ENCODE measurements at places on chromosomes 1 and 21.

- H3K4me1 ChIP-seq = peaks cover under 1% of the 10 kb centered on the region
- peaks cover 7% of the 10 kb centered on the region for H3K36me3 ChIP-seq
- no peak overlapping the region for H3K4me3 ChIP-seq
- no peak overlapping the region for H3K27ac ChIP-seq
Measured at GRCh38 chr1:236257216-236257615, 24.5 kb downstream of the ERO1B start.

- no peak overlapping the region for H3K27ac ChIP-seq
- peaks cover 20% of the 10 kb centered on the region for H3K4me1 ChIP-seq
- H3K4me3 ChIP-seq = no peak overlapping the region
- no peak for DNase-seq
- no peaks in the 10 kb centered on the region for H3K36me3 ChIP-seq
- H3K27me3 ChIP-seq = no peaks in the 10 kb centered on the region
Measured at GRCh38 chr1:184370850-184371249, 16.0 kb upstream of the C1orf21 start.

DNA sequence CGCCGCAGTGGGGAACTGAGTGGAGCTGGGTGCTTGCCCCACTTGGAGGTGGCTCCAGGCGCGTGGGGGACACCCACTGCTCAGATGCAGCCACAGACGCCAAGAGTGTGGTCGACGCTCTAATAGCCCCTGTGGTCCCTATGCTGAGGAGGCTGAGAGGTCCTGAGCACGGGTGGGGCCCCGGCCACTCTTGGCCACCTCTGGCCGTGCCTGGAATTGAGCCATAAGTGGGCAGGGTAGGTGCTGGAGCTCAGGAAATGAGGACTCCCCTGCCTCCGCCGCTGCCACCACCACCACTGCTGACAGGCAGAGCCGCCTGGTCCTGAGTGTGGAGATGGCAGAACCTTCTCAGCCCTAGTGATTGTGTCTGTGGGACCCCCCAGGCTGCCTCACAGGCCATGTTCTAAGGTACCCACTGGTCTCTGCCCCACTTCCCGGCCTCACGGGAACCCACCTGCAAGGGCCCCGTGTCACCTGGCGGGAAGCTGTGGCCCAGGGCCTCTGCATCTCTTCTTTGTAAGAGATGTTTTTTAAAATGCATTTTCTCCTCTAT lies 34.6 kb upstream of the DIP2A start:
- no peaks in the 10 kb centered on the region for H3K27me3 ChIP-seq
- H3K36me3 ChIP-seq = peaks cover 97% of the 10 kb centered on the region
- H3K27ac ChIP-seq = peak overlapping the region; percentile 59
- no peak overlapping the region for H3K4me3 ChIP-seq

DNA sequence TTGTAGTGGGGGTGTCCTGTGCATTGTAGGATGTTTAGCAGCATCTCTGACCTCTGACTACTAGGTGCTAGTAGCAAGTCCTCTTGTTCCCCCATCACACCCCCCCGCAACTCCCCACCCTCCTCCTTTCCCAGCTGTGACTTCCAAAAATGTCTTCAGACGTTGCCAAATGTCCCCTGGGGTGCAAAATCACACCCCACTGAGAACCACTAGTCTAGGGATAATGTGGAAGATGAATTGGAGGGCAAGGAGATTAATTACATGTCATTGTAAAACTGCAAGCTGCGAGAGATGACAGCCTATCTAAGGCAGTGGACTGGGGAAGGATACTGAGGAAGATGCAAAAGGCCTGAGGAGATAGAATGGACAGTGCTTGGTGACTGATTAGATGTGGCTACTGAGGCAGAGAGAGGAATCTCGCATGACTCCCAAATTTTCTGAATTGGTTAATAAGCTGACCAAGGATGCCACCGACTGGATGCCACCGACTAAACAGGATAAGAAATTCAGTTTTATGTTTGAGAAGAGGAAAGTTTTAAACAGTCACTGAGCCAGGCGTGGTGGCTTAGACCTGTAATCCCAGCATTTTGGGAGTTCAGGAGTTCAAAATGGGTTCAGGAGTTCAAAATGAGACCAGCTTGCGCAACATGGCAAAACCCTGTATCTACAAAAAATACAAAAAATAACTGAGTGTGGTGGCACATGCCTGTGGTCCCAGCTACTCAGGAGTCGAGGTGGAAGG lies 3.1 kb upstream of the JAK1 start:
- no peak for DNase-seq
- H3K27me3 ChIP-seq = no peaks in the 10 kb centered on the region
- no peaks in the 10 kb centered on the region for H3K36me3 ChIP-seq

- no peaks in the 10 kb centered on the region for H3K36me3 ChIP-seq
- no peak overlapping the region for H3K27ac ChIP-seq
- H3K27me3 ChIP-seq = no peaks in the 10 kb centered on the region
- H3K4me3 ChIP-seq = no peak overlapping the region
- peaks cover 16% of the 10 kb centered on the region for H3K4me1 ChIP-seq
Measured at GRCh38 chr1:58999676-59000075, 215.8 kb upstream of the JUN start.
